ENCODE measurements at places on chromosomes 11 and 22. TPM values are rescaled to one million over a fixed set of nuclear protein-coding genes. Genes with fewer than 3 reads are reported as not detected.

GRCh38 chr11:115503083-115503885 lies 931 bp downstream of the CADM1 start:
- no peak overlapping the region for H3K27ac ChIP-seq
- peak overlapping the region; percentile 89 for H3K4me3 ChIP-seq
- H3K27me3 ChIP-seq, result peaks cover 21% of the 10 kb centered on the region
- H3K4me1 ChIP-seq, result no peaks in the 10 kb centered on the region
- peak; percentile 63 for DNase-seq

DNA sequence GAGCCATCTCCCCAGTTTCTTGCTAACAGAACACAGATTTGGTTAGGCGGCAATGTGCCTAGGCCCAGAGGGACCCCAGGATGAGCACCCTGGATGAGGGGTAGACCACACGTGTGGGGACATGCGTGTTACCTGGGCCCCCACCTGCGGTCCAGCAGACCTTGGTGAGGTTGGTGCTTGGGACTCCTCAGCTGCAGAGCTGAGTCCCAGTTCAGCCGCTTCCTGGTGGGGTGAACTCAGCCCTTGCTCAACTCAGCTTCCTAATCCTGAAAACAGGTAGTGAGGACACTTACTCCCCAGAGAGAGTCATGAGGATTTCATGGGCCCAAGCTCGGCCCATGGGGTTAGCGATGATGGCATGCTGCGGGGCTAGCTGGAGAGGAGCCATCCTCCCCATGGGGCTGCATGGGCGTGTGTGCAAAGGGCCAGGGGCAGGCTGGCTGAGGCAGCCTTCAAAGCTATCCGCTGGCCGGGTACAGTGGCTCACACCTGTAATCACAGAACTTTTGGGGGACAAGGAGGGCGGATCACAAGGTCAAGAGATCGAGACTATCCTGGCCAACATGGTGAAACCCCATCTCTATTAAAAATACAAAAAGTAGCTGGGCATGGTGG lies 46.9 kb upstream of the SHISAL1 start:
- no peak for DNase-seq
- no peak overlapping the region for H3K4me3 ChIP-seq
- H3K36me3 ChIP-seq, result no peaks in the 10 kb centered on the region
- H3K4me1 ChIP-seq, result no peaks in the 10 kb centered on the region
- H3K27ac ChIP-seq, result no peak overlapping the region

GRCh38 chr22:29798801-29799200 lies 31.6 kb downstream of the UQCR10 start:
- no peaks in the 10 kb centered on the region for H3K4me1 ChIP-seq
- DNase-seq, result no peak
- no peaks in the 10 kb centered on the region for H3K36me3 ChIP-seq
- H3K27me3 ChIP-seq, result no peaks in the 10 kb centered on the region

Gene CCDC116
- 0.22 TPM for total RNA-seq

GRCh38 chr11:97367406-97368083 lies 977.7 kb downstream of the JRKL start:
- H3K27ac ChIP-seq, result no peak overlapping the region
- DNase-seq, result no peak
- no peaks in the 10 kb centered on the region for H3K27me3 ChIP-seq
- no peak overlapping the region for H3K4me3 ChIP-seq
- no peaks in the 10 kb centered on the region for H3K36me3 ChIP-seq

- H3K4me1 ChIP-seq, result peaks cover 7% of the 10 kb centered on the region
- no peaks in the 10 kb centered on the region for H3K27me3 ChIP-seq
- H3K27ac ChIP-seq, result no peak overlapping the region
- DNase-seq, result no peak
Measured at GRCh38 chr11:68498321-68498720, 37.8 kb downstream of the PPP6R3 start.

Gene MED19
- total RNA-seq, result 17.9 TPM

DNA sequence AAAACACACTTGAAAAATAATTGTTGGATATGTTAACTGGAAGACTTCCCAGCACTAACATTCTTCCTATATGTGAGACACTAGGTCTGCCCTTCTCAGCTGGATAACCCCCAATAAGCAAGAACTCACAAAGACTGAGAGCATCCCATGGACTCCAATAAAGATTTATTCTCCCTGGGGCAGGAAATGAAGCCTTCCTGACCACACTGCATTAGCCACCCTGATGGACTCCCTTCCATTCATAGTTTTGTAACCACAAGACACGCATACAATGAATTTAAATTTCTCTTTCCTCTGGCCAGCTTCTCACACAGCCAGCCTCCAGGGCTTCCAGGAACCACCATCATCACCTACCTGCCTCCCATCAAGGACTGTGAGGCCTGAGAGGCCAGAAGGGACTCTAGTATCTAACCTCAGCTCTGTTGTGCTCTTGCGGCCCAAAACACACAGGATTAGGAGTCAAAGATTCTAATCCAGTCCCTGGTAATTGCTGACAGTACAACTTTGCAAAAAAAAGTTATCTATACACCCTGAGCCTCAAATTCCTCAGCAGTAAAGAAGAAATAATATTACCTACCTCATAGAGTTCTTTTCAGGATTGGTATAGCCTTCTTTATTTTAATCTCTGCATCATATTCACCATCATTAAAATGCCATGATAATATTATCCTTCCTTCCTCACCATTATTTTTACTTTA lies 45.6 kb upstream of the GDPD4 start:
- peaks cover 41% of the 10 kb centered on the region for H3K36me3 ChIP-seq
- H3K27me3 ChIP-seq, result no peaks in the 10 kb centered on the region
- DNase-seq, result no peak
- no peak overlapping the region for H3K27ac ChIP-seq
- no peaks in the 10 kb centered on the region for H3K4me1 ChIP-seq

Gene PLXNB2
- 87.6 TPM for total RNA-seq

GRCh38 chr22:29385151-29385704 lies 3.1 kb downstream of the AP1B1 start:
- no peaks in the 10 kb centered on the region for H3K27me3 ChIP-seq
- DNase-seq, result no peak
- no peak overlapping the region for H3K27ac ChIP-seq

Gene TMEM121B
- 8.1 TPM for total RNA-seq

DNA sequence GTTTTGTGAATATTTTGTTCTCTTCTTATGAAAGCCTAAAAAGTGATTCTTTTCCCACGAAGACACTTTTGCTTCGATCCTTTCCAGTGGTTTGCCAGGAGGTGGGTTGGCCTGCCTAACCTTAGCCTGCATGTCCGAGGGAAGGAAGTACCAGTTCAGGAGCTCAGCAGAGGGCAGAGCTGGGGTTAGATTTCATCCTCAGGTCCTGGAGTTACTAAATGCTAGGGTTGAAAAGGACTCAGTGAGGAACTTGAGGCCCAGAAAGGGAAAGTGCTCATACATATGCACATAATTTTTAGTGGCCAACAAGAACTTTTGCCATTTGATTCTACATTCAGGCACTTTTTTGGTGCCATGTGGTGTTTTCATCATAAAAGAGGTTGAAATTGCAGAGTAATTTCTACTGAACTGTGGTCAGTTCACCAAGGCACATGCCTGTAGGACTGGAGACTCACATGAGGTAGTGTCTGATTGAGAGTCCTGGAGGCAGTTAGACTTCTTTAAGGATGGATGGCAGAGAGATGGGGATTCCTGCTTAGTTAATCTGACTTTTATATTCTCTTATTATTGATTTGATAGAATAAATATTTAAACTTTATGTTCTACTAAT lies 36.7 kb downstream of the NCAM1 start:
- no peaks in the 10 kb centered on the region for H3K4me1 ChIP-seq
- peak; percentile 27 for DNase-seq
- H3K27ac ChIP-seq, result no peak overlapping the region
- 0 out of 2 replicates have a peak, but pooled peaks cover 2% of the 10 kb centered on the region for H3K36me3 ChIP-seq
- no peaks in the 10 kb centered on the region for H3K27me3 ChIP-seq
- H3K4me3 ChIP-seq, result no peak overlapping the region

DNA sequence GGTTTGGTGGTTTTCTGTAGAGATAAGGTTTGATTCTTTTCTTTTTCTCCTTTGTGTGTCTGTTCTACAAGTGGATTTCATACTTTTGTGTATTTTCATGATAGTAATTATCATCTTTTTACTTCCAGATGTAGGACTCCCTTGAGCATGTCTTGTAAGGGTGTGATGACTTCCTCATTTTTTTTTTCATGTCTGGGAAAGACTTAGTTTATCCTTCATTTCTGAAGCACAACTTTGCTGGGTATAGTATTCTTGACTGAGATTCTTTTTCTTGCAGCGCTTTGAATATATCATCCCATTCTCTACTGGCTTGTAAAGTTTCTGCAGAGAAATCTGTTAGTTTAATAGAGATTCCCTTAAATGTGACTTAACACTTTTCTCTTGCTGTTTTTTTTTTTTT lies 32.9 kb downstream of the MADD start:
- DNase-seq, result no peak
- no peaks in the 10 kb centered on the region for H3K27me3 ChIP-seq
- peaks cover 68% of the 10 kb centered on the region for H3K36me3 ChIP-seq
- no peaks in the 10 kb centered on the region for H3K4me1 ChIP-seq
- no peak overlapping the region for H3K4me3 ChIP-seq

- no peak overlapping the region for H3K4me3 ChIP-seq
- no peaks in the 10 kb centered on the region for H3K27me3 ChIP-seq
- H3K27ac ChIP-seq, result no peak overlapping the region
- H3K36me3 ChIP-seq, result peaks cover 6% of the 10 kb centered on the region
Measured at GRCh38 chr11:68651208-68651984, 32.9 kb upstream of the GAL start.

DNA sequence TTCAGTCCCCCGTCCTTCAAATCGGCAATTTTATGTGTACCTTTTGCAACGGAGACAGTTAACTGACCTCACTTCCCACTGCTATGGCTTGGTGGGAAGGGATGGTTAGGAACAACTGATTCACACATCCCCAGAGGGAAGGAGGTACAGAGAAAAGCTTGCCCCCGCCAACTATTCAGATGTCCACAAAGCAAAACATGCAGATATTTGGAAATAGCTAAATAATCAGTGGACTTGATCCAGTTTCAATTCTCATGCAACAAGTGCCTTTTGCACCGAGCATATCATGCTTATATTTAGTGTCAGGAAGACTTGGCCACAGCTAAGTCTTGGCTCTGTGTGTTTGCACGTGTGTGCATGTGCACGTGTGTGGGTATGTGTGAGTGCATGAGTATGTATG lies 144.6 kb downstream of the SNX19 start:
- H3K27me3 ChIP-seq, result no peaks in the 10 kb centered on the region
- DNase-seq, result no peak
- H3K4me1 ChIP-seq, result no peaks in the 10 kb centered on the region
- no peak overlapping the region for H3K4me3 ChIP-seq

DNA sequence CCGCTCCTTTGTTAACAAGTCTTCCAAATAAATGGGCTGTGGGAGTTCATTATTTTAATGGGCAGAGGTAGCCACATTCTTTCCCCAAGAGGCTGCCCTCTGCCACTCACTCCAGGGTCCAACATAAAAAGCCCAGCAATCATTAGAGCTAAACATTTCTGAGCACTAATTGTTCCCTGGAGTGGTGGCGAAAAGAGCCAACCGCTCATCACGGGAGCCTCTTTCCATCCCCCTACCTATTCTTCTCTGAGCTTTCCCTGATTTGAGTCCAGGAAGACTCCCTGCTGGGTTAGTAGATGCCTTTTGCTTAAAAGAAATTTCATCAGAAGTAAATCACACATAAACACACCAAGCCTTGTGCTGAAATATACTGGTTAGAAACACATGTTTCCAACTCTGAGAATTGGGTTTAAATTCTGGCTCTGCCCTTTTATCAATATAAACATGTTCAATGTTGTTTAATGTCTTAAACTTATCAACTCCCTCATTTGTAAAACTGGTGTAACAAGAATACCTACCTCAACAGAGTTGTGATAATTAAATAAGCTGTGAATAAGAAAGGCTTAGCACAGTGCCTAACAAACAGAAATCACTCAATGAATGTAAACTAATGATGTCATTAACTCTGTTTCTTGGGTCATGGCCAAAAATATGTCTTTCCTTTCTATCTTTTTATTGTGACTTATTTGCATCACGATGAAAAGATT lies at the start of gene OR5A2:
Gene OR5A2 (minus strand): TSS at position 53 of the 707 bp plus-strand sequence. CDS start 3,460 bp downstream, outside the sequence.
- H3K4me3 ChIP-seq, result peak within 1 kb of the TSS; percentile 12
- H3K27ac ChIP-seq, result peak within 1 kb of the TSS; percentile 20
- peak; percentile 38 for DNase-seq
- H3K4me1 ChIP-seq, result peaks cover 5% of the 10 kb centered on the region
- H3K27me3 ChIP-seq, result no peaks in the 10 kb centered on the region

DNA sequence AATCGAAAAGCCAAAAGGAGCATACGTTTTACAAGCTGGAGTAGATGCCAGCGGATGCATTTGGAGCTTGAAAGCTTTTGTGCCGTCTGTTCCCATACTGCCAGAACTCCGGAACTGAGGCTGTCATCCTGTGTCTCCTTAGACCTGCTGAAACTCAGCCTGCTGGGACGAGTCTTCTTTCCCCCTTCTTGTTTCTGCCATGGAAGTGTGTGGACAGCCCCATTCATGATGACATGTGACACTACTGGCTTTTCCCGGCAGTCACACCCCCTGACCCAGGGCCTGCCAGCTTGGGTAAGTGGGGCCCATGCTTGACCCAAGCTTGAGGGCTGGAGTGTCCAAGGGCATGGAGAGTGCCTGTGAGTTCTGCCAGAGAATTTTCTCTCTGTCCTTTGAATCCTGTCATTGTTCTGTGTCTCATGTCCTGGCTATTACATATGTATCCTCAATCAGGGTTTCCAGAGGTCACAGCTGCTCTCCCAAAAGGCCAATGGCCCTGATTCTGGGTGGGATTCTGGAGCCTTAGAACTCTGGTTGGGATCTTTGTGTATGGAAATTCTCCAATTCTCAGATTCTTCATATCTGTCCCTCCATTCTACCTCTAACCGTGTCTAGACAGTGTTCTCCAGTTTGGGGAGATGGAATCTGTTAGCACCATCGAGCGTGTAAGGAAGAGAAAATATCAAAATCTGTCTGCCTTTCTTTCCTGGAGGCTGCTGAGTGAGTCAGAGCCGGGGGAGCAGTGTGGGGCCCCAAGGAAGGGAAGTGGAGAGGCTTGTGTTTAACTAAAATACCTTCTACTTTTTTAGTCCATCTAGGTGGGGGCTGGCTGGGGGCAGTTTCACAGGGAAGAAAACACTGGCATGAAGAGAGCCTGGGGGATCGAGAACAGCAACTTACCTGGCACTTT lies 73.2 kb downstream of the KIAA1671 start:
- no peaks in the 10 kb centered on the region for H3K27me3 ChIP-seq
- no peak for DNase-seq
- H3K27ac ChIP-seq, result no peak overlapping the region
- no peaks in the 10 kb centered on the region for H3K4me1 ChIP-seq

DNA sequence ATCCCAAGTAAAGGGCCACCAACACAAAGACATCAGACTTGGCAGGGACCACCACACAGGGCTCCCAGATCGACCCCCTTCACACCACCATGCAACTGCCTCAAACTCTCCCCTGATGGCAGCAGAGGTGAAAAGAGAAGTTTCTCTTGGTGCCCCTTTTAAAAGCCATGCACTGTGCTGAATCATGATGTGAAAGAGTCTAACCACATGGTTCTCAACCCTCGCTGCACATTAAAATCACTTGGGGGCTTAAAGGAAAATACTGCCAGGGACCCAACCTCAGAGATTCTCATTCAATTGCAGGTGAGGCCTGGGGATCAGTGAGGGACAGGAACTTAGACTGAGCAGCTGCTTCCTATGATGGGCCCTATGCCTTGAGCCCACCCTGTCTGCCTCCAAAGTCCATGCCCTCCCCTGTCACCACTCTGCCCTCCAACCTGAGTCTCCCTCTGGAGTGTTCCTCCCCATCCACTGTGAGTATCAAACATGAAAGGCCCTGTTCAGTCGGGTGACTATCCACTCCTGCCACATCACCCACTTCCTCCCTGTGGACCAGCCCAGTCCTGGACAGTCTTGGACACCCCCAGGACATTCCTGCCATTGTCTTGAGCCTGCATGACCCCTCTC lies 40.8 kb downstream of the PLEKHA7 start:
- H3K4me3 ChIP-seq, result no peak overlapping the region
- DNase-seq, result no peak
- H3K36me3 ChIP-seq, result no peaks in the 10 kb centered on the region
- no peaks in the 10 kb centered on the region for H3K4me1 ChIP-seq
- H3K27ac ChIP-seq, result no peak overlapping the region
- H3K27me3 ChIP-seq, result no peaks in the 10 kb centered on the region

All from H9 (cell line).